NCI-H146 (cell line): ENCODE measurements at places on chromosomes 13 and 19.
A peak's percentile ranks its signal among the peaks of the same experiment; 100 is the strongest.

- DNase-seq, result peak; percentile 97
These were observed at the start of gene CPT1C for GRCh38 chr19:49690656-49691242. CPT1C (plus strand) TSS chr19:49691116; CDS start chr19:49692253, 1,137 bp downstream.

DNA sequence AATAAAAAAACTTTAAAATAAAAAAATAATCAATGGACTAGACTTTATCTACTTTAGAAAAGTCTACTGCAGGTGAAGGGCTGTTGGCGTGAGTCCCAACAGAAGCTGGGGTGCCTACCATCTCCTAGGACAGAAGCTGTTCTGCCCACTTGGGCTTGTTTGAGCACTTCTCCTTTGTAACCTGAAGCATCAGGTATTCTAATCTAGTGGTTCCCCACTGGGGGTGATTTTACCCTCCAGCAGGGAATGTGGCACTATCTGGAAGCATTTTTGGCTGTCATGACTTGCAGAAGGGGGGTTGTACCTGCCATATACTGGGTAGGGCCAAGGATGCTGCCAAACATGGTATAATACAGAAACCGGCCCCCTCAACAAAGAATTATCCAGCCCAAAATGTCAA, 16.2 kb upstream of the DOCK9 start:
- DNase-seq, result no peak

GRCh38 chr13:31330236-31330635, 130.5 kb downstream of the B3GLCT start:
- no peak for DNase-seq

DNA sequence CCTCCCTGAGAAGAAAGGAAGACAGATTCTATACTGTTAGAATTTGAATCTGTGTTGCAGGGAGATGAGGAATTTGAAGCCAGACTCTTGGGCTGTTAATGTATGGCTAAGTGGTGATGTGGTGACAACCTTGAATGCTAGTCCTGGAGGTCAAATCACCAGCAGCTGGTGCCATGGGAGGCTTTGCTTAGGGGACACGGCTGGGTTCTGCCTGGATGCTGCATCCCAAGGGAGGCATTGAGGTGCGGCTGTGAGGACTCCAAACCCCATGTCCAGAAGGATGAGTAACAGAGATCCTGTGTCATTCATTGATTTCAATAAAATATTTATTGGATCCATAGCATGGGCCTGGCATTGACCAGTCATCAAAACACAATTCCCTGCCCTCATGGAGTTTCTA, 42.3 kb downstream of the RFX2 start:
- no peak for DNase-seq

GRCh38 chr13:31444266-31444856, 244.6 kb downstream of the B3GLCT start:
- no peak for DNase-seq

DNA sequence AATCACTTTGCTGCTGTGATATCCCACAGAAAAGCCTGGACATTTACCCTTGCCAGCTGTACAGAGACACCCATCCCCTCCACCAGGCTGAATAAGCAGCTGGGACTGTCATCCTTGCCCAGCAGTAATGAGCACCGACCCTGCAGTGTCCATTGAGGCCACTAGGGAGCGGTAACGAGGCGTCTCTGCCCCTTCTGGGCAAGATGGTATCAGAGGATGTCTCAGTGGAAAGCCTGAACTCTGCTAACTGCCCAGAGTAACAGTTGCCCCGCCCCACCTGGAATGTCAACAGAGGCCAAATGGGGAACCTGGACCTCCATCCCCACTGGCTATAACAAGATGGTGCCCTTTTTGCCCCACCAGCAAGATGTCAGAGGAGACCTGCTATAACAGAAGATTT, 22.8 kb upstream of the CEACAM20 start:
- DNase-seq, result peak; percentile 45

GRCh38 chr19:10006335-10006708, 4.0 kb downstream of the COL5A3 start:
- DNase-seq, result no peak

DNA sequence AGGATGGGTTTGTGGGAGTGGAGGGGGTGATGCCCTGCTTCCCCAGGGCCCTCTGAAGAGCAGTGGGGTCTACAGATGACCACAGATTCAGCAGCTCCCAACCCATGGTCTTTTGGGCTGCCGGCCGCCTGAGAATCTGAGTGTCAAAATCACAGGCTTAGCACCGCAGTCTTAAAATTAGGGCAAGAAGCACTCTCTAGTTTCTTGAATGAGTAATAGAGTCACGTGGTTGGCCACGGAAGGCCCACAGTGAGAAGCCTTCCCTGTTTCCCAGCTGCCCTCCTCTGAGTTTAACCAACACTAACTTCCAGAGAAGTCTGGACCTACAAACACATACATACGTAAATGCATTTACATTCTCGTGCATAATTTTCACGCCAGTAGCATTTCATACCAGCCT, 5.2 kb downstream of the PRMT1 start:
- DNase-seq, result no peak

- DNase-seq, result peak; percentile 32
These were observed 727 bp downstream of the CNMD start for GRCh38 chr13:52738719-52739467.

GRCh38 chr13:51549050-51549449, 35.2 kb upstream of the WDFY2 start:
- DNase-seq, result no peak

DNA sequence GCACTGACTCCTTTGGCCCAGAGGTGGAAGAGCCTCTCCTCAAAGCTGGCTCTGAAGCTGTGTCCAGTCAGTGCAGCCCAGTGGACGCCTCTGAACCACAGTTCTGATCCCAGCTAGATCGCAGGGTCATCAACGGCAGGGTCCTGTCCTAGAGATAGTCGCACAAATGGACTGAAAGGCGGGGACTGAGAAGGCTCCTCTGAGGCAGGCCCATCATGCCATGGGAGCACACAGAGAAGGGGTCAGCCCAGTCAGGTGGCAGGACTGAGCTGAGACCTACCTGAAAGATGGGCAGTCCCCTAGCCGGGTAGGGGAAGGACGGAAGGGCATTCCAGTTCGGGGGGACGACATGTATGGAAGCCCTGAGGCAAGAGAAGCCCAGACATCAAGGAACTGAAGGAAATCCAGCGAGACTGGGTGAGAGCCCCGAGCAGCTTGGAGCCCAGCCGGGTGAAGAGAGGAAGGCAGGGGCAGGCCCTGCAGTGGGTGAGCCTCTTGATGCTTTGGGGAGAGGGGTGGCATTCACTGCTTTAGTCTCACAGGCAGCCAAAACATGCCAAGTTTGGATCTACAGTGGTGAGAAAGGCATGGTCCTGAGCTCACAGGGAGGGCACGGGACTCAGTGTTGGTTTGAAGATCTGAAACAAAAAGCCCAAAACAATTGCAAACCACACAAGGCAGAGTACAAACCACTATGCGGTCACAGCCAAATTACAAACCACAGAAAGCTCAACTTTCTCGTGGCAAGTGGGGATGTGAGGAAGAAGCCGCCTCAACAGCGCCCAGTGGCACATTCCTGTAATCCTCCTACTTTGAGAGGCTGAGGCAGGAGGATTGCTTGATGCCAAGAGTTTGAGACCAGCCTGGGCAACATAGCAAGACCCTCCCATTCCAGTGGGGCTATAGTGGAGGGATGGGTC, 10.0 kb downstream of the CALM3 start:
- DNase-seq, result no peak
